ENCODE measurements at places on chromosomes 1 and 21.

DNA sequence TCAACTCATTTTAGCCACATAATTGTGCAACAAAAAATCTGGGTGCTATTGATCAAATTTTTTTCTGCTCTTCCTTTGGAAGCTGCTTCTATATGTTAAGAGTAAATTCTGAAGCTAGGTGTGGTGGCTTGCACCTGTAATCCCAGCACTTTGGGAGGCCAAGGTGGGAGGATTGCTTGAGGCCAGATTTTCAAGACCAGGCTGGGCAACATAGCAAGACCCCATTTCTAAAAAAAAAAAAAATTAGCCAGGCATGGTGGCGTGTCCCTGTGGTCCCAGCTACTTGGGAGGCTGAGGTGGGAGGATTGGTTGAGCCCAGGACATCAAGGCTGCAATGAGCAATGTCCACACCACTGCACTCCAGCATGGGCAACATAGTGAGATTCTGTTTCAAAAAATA is 24.3 kb upstream of the RSBN1 start:
- DNase-seq, result no peak

DNA sequence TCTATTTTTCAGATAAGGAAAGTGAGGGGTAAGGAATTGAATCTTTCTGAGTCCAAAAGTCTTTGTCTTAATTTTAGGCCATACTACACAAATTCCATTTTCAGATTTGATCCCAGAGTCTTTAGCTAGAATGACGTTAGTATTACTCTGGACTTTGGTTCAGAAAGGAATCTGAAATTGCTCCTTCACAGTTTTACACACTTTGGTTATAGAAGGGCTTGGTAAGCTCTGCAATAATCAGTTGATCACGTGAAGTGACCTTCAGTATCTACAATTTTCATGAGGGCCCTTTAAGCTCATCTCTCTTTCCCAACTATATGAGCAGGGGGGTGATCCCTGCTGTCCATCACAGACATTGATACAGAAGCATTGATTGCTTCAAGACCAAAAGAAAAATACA is 103.4 kb upstream of the ESRRG start:
- no peak for DNase-seq

DNA sequence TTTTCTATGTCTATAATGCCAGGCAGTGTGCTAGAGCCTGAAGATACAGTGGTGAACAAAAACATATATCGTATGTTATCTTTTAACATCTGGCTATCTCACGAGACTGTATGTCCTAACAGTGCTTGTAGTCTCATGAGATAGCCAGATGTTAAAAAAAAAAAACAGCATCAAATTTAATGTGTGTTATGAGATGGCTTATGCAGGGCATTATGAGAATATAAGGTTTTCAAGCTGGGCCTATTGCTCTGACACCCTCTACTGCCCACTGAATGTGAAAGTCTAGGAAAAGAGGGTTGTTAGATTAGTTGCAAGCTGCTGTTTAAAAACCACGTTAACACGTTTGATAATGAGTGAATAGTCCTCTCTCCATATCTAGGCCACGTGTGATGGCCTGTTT is 109.8 kb downstream of the CACHD1 start:
- DNase-seq, result no peak

- no peak for DNase-seq
These were observed 32.4 kb downstream of the ATP1A1 start for GRCh38 chr1:116405241-116406135.

DNA sequence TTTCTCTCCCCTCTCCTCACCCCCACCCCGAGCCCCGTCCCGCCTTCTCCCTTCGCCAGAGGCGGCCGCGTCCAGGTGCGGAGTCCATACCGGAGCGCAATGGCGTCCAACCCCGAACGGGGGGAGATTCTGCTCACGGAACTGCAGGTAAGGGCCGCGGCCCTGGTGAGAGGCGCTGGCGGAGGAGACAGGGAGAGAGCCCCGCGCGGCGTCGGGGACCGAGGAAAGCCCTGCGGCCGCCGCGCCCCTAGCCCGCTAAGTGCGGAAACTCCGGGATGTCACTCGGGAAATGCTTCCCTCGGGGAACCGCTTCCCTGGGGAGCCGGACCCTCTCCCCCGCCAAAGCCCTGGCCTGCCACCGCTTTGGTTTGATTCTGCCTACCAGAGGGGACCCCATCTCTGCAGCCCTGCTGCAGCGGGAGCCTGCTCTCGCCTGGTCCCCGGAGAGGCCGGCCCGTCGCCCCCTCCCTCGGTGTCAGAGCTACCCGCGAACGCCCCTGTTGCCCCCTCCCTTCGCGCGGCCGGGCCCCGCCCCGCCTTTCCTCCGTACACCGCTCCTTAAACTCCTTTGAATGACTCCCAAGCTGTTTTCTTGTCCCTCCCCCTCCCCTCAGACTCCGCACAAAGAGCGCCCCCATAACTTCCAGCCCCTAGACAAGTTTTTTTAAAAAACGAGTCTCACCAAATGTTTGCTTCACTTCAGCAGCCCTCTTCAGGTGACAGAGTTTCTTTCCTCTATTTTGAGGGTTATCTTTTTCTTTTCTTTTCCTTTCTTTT is 597 bp downstream of the PKN2 start:
- DNase-seq, result peak; percentile 33

DNA sequence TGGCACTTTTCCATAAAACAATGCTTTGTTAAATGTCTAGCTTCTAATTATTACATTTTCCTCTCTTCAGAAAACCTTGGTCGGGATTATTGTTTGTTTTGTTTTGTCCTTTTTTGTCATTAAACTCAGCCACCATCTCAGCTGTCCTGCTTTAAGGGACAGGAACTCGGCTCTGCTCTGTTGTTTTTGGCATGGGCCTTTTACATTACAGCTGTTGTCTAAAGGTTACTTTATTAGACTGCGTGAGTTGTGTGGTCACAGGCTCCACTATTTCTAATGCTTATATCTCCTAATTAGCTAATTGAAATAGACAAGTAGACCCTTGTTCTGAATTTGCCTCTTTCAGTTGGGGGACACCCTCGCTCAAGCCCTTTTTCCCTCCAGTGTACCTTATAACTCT is 1.6 kb downstream of the PALMD start:
- DNase-seq, result no peak

- no peak for DNase-seq
These were observed 8.9 kb upstream of the RAB3GAP2 start for GRCh38 chr1:220281159-220281574.

GRCh38 chr1:10521537-10522157 is 46.9 kb downstream of the PEX14 start:
- no peak for DNase-seq

DNA sequence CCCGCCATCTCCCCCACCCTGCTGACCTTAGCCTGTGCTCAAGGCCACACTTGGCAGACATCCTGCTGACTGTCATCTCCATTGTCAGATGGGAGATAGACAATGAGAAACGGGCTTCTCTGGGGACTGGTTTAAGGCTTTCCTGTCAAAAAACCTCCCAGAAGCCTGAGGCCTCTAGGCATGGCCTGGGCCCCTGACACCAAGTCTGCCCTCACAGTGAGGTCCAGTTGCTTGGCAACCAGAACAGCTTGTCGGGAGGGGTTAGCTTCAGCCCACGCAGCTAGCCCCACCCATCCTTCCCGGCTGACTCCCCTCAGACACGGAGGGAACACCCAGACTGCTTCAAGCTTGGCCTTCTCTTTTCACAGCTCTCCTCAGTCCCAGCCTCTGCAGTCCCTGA is 11.0 kb downstream of the PLEKHA6 start:
- no peak for DNase-seq

DNA sequence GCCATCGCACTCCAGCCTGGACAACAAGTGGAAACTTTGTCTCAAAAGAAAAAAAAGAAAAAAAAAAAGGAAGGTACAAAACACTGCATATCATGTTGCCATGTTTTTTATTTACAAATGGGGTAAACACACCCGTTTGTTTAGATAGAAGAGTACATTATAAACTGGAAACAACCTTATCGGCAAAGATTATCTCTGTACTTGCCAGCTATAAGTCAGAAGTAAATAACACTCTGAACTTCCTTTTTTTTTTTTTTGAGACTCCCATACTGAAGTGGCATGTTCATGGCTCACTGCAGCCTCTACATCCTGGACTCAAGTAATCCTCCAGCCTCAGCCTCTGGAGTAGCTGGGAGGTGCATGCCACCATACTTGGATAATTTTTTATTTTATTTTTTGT is 21.9 kb downstream of the USP48 start:
- no peak for DNase-seq

DNA sequence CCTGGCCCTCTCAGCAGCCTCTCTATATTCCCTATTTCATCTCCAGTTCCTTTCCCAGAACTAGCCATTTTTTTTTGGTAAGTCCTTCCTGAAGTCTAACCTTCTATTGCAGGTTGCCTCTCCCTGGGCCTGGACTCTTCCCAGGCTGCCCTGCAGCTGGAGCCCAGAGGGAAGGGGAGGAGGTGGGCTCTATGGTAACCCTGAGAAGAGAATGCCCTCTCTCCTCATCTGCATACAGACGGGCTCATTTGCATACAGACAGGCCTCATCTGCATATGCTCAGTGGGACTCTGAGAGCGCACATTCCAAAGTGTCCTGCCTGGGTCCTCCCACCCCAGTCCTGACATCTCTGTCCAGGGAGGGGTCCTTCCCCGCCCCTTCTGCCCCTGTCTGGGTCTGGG is 32.7 kb downstream of the RHBG start:
- DNase-seq, result no peak

- no peak for DNase-seq
These were observed 11.9 kb downstream of the KRTAP10-1 start for GRCh38 chr21:44527983-44528633.

- DNase-seq, result no peak
These were observed 78.8 kb downstream of the SPSB1 start for GRCh38 chr1:9371391-9371935.

- no peak for DNase-seq
These were observed 24.6 kb downstream of the LRRC41 start for GRCh38 chr1:46278807-46279206.

- DNase-seq, result no peak
These were observed 36.2 kb downstream of the EPS15 start for GRCh38 chr1:51482881-51483280.

GRCh38 chr1:39294531-39294930 is 90.0 kb downstream of the MACF1 start:
- no peak for DNase-seq
